Muscle of arm (tissue), 14 donors: ENCODE measurements at places on chromosomes 16 and 17.

GRCh38 chr17:10744501-10745000, 14.7 kb upstream of the TMEM220 start:
- DNase-seq, result no peak

DNA sequence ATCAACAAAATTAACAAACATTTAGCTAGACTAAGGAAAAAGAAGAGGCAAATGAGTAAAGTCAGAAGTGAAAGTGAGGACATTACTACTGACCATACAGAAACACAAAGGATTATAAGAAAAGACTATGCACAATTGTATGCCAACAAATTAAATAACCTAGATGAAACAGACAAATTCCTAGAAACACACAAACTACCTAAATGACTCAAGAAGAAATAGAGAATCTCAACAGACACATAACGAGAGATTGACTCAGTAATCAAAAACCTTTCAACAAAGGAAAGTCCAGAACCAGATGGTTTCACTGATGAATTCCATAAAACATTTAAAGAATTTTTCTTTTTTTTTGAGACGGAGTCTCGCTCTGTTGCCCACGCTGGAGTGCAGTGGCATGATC, 35.7 kb upstream of the MYLK3 start:
- DNase-seq, result no peak

DNA sequence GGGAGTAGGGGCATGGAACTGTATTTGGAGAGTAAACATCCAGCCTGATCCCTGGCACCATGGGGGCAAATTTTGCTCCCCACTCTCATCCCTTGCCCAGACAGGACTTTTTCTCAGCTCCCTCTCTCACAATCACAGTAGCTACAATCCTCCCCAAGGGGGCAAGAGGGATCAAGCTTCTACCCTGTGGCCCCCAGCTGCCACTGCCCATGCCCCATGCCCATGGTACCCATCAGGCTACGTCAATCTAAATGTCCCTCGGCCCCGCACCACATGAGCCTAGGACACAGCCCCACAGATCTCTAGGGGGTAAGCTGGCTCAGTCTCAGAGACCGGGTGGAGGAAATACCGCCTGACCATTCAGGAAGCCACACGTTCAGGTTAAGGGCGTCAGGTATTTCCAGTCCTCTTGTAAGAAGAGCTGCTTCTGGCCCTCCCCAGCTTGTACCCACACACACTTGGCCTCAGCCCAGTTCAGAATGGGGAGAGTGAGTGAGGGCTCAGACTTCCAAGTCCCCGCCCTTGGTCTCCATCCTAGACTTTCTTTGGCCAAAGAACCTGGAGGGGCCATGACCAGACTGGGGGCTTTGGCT, 1.8 kb downstream of the CACNB1 start:
- no peak for DNase-seq

DNA sequence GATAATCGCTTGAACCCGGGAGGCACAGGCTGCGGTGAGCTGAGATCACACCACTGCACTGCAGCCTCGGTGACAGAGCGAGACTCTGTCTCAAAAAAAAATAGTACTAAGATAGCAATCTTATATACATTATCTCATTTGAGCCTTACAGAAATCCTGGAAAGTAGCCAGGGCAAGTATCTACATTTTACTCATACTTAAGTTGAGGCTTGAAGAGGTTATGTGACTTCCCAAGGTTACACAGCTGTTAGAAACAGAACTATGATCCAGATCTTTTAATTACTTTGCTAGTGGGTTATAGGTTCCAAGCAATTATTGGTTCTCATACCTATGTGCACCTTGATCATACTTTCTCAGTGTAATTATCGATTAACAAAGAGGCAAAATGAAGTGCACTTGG, 15.4 kb downstream of the C17orf78 start:
- DNase-seq, result no peak

DNA sequence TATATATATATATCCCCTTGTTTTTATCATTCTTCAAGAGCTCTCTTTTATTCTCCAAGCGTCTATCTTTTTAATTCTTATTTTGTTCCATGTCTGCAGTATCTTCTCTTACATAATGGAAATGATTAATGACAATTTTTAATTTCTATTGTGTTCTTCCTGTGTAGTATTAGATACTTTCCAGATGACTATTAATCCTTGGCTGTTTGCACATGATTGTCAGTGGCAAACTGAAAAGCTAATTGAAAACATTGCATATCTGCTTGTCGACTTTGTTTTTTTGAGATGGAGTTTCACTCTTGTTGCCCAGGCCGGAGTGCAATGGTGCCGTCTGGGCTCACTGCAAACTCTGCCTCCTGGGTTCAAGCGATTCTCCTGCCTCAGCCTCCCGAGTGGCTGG, 124.7 kb downstream of the BCAS3 start:
- no peak for DNase-seq

GRCh38 chr17:34366010-34366409, 3.0 kb upstream of the CCL1 start:
- DNase-seq, result no peak

GRCh38 chr16:26524281-26524680, 542.4 kb upstream of the C16orf82 start:
- peak; percentile 28 for DNase-seq

DNA sequence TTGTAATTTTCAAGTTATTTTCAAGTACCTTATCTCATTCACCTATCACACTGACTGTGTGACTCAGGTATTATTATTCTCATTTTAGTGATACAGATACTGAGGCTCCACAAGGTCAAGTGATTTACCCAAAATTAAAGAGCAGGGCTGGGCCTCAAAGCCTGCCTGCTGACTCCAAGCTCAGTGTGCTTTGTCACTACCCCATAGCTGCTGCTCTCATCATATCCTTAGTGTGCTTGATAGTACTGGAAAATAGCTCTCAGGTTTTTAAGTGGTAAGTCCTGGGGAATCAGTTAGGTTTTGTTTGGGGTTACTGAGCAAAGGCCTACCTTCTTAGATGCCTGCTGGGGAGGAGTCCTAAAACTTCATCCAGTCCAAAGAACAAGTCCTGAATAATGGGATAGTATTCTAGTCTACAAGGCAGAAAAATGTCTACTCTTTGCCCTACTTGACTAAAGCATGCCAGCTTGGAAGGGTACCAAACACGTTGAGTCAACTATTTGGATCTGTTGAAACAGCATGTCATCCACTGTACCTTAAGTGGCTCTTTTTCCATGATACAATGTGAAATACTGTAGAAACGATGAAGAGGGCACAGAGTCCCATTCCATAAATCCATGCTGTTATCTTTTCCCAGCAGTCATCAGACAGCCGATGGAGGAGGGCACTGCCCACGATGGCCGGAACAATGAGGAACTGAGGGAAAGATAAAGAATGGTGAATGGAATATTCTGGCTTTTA, 10.7 kb downstream of the MMD start:
- DNase-seq, result no peak

GRCh38 chr17:21602176-21602575, 90.1 kb upstream of the KCNJ18 start:
- DNase-seq, result no peak

- no peak for DNase-seq
These were observed at the start of gene ENO3 for GRCh38 chr17:4950746-4951204. ENO3 (plus strand) TSS chr17:4951119; CDS start chr17:4951830, 711 bp downstream.

DNA sequence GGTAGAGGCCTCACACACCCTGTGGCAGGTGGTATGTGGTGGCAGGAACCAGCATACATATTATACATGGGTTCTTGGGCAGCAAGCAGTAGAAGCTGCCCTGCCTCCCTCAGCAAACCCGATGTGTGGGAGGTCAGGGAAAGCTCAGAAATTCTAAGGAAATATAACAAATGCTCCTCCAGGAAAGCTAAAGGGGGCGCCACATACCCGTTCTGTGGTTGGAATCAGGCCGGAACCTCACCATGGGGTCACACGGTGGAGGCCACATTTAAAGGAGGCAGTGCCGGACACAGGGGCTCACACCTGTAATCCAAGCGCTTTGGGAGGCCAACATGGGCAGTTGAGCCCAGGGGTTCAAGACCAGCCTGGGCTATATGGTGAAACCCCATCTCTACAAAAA, 12.4 kb upstream of the KATNB1 start:
- DNase-seq, result no peak

DNA sequence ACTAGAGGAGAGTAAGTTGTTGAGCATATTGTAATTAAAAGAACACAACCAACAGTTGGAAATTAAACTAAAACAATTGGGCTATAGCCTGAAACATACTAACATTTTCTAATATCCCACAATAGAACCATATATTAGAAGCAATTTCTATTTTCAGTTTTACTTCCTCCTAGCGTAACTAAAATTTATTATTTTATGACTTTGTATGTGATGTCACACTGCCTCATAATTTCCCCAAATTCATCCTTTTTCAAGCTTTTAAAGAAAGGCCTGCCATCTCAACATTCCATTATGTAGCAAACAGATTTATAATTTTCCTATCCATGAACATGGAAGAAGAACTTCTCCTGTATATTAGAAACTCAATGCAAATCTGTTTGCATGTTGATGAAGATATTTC, 110.2 kb downstream of the HS3ST3A1 start:
- no peak for DNase-seq

- DNase-seq, result no peak
These were observed 192.6 kb upstream of the KIF2B start for GRCh38 chr17:53630115-53630514.

DNA sequence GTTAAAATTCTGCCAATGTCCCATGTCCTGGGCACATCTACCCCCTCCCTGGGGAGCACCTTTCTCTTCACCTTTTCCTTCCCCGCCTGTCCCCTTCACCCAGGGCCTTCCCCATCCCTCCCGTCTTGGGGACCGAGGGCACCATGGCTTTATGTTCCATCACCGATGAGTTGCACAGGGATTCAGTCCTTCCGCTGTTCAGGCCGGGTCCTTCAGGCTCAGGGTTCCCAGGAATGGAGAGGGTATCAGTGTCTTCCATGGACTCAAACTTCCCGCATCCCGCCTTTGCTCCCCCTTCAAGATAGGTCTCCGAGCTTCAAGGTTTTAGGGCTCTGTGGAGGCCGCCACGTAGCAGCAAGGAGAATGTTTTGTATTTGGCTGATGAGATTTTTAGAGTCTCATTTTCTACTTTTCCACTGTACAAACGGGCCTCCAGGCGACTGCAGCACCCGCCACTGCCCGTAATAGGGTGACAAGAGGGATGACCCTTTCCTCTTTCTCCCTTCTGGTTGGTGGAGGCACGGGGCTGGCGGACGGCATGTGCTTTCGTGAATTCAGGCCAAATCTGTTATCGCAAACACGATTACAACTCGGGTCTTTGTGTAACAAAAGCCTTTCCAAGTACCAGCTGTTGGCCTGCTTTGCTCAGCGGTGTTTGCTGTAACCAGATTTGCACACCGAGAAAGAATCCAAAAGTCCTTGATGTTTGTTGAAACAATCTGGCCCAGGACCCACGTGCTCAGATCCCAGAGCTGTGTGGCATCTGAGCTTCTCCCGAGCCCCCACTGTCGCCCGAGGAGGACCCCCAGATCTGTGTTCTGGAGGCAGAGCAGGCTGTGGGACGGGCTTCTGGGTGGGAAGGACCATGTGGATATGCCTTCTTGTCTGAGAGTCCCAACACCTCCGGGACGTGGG, 236.3 kb downstream of the SEC14L1 start:
- no peak for DNase-seq

GRCh38 chr17:46011711-46012505, 12.9 kb downstream of the STH start:
- no peak for DNase-seq

- no peak for DNase-seq
These were observed 26.2 kb downstream of the KPNA2 start for GRCh38 chr17:68061512-68062313.

- peak; percentile 63 for DNase-seq
These were observed 222.1 kb downstream of the RBFOX3 start for GRCh38 chr17:79388556-79389295.

GRCh38 chr17:68750208-68750562, 149.0 kb upstream of the FAM20A start:
- DNase-seq, result no peak

DNA sequence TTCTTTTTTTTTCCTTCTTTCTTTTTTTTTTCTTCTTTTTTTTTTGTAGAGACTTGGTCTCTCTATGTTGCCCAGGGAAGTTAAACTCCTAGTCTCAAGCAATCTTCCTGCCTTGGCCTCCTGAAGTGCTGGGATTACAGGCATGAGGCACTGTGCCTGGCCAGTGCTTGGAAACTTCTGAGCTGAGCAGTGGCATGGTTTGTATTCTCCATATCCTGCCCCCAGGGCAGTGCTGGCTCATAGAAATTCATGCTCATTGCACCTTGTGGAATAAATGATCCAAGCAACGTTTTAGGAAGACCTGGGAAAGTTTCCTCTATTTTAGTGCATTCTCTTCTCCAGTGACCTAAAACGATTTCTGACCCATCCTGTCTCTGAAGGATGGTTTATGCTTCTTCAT, 16.7 kb upstream of the SYT17 start:
- no peak for DNase-seq

DNA sequence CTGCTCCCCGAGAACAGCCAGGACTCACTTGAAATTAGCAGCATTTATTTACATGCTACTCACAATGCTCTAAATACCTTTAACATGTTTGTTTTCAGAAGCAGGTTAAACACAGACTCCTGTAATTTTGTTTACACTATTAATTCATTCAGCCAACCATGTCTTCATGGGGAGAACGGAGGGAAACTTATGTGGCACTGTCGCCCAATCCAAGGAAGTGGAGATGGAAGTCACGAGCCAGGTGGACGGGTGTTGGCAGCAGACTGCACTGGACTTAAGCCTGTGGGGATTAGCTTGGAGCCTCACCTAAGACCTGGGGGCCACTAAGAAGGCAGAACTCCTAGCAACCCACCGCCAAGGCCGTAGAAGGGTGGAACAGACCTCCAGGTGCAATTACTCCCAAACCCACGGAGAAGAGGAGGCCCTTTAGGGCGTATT, 8.8 kb upstream of the GFAP start:
- no peak for DNase-seq

GRCh38 chr17:35121315-35121714, at the start of gene FNDC8:
FNDC8 (plus strand) TSS chr17:35121615; CDS start chr17:35121694, 79 bp downstream.
- no peak for DNase-seq

- peak; percentile 35 for DNase-seq
These were observed 196.0 kb downstream of the CBLN1 start for GRCh38 chr16:49085686-49086085.

GRCh38 chr17:43428524-43428923, 29.7 kb downstream of the ARL4D start:
- DNase-seq, result no peak

GRCh38 chr16:87161822-87162676, 155.1 kb downstream of the C16orf95 start:
- no peak for DNase-seq

DNA sequence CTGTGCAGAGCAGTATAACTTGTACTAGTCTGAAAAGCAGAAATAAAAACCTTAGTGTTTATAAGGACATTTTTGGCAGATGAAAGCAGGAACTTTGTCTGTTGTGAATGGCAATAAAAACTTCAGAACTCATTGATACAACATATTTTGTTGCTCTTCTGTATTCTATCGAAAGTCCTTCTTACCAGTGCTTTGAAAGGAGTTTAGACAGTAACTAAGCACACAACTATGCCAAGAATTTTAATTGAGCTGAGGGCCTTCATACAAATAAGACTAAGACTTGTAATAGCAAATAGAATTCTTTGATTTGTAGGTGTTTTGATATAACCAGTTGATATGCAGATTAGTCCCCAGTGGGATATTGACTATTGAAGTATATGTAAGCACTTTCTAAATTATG, 308.4 kb downstream of the ZFHX3 start:
- DNase-seq, result no peak

GRCh38 chr16:53816211-53816836, 112.4 kb downstream of the FTO start:
- DNase-seq, result no peak

- DNase-seq, result no peak
These were observed 15.7 kb upstream of the GFOD2 start for GRCh38 chr16:67734731-67735201.
